Mesothelial cell of epicardium (in vitro differentiated cells): ENCODE measurements at places on chromosomes 4 and X.

DNA sequence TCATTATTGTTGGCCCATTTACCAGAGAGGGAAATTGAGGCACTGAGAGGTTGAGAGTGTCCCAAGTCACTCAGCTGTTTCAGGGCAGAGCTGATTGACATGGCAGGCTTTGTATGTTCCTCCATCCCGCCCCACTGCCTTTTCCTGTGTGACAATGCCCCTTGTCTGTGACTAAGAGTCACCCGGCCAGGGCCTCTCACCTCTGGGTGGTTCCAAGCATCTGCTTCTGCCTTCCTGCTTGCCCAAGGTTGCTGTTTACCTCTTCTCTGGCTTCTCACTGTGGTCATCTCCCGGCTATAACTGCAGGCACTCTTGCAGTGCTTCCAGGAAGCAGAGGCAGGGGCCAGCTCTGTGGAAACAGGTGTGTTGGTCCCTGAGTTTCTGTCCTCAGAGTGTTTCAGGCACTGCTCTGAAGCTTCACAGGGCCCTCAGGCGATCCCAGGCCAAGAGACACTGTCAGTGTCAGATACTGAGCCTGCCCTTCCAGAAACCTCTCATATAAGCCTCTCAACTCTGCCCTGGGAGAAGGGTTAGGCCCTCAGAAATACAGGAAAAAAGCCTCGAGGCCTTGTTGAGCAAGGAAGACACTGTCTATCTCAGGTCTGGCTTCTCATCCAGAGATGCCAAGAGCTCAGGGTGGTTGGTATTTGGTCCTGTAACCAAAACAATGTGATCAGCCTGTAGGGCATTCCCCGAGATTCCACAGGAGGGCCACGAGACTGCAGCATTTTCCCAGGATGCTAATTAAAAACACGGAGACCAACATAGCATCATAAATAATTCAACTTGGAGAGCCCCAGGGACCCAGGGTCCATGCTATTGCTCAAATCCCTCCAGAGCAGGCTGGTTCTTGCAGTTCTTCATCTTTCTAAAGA lies 42.0 kb upstream of the PROM1 start:
- no peak for DNase-seq

DNA sequence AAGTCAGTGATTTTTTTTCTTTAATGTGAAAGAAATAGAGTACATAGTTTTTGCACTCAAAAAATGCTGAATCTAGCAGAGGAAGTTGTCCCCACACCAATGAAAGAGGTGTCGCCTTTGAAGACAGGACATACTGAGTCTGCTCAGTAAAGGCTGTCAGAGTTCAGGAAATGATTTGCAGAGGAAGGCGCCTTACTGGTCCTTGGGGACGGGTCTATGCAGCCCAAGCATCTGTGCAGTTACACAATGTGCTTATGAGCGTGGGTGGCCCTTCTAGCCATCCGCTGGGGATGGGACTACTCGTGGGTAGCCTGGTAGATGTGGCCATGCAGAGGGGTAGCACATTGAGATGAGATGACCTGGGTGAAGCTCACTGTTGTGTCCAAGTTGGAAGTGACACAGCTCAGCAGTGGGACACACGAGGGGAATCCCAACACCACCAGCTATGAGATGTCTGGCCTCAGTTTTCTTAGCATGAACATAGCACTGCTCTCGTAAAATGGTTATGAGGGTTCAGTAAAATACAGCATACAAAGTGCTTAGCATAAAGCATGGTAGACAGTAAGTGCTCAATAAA lies 116.5 kb upstream of the RBPJ start:
- no peak for DNase-seq

- no peak for DNase-seq
Measured at GRCh38 chr4:86600007-86600653, 6.0 kb downstream of the PTPN13 start.

DNA sequence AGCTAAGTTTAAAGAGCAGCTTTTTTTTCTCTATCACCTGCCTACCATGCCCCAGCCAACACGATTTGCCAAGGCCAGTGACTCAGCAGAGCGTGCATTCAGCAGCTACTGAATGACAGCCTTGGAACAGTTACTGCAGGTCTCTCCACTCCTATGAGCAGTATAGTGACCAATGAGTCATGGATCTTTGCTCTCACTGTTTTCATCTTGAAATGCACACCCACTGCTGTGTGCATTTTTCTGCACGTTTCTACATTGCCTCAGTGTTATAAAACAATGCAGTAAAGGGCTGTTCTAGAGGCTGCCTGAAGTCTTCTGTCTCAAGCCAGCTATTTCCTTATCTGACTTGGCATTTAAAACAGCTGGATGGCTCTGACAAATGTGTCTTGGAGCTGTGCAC lies 66.0 kb upstream of the C4orf54 start:
- no peak for DNase-seq
